ENCODE measurements at places on chromosomes 5 and 9.
A peak's percentile ranks its signal among the peaks of the same experiment; 100 is the strongest.

GRCh38 chr5:623531-623930 lies 11.4 kb downstream of the CEP72 start:
- no peak for DNase-seq

DNA sequence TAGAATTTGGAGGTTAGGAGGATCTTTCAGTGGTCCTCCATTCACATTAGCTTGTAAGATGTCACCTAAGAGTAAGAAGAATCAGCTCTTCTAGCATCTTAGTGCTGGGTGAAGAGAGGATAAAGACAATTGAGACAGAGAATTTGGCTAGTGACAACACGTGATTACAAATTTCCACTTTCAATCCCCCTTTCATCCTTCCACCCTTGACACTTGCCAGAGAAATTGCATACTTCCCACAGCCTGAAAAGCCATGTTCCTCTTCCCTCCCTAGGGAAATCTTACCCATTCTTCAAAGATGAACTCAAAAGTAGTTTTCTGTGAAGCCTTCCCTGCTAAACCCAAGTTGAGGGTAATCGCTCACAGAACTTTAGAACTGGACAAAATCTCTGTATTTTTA lies 282.6 kb upstream of the PTGER4 start:
- DNase-seq = no peak

GRCh38 chr5:97100476-97100875 lies 41.9 kb downstream of the LIX1 start:
- peak; percentile 16 for DNase-seq

DNA sequence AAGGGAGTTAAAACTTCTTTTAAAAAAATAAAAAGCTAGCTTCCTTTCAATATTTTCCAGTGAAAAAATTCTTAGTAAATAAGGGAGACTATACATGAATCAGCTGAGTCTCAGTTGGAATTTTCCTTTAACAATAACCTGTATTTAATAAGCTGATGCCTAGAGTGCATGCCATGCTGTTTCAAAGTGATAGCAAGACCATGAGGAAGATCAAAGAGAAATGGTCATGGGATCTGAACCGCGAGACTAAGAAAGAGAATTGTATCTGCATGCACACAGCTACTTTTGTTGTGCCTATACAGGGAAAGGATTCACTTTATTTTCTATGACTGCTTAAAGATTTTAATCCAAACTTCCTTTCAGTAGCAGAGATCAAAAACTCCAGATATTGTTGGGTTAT lies 2217.0 kb downstream of the MAT2B start:
- DNase-seq = no peak

- DNase-seq = peak; percentile 72
Measured at GRCh38 chr5:82855893-82856550, 221.2 kb downstream of the TMEM167A start.

- DNase-seq = peak; percentile 56
Measured at GRCh38 chr9:128276574-128277270, 646 bp downstream of the SWI5 start.

- no peak for DNase-seq
Measured at GRCh38 chr9:16318516-16319060, 551.9 kb downstream of the BNC2 start.

GRCh38 chr9:125189361-125190289 lies at the start of gene PPP6C:
PPP6C (minus strand) TSS chr9:125189803; CDS start chr9:125189718, 85 bp downstream.
- peak; percentile 96 for DNase-seq

DNA sequence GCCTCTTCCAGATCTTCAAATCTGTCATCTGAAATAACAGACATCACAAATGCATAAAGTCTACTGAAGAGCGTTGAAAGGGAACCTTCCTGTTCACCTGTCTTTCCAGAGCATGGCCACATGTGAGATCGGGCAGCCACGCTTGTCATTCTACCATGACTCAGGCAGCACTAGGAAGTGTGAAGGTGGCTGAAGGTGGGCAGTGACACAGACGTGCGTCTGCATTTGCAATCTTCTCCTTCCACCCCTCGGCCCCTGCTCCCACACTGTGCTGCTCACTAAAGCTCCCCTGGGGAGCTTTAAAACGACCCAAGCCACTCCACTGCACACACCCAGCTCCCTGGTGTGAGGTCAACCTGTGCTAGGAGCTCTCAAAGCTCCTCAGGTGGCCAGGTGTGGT lies 2.5 kb downstream of the ENTR1 start:
- DNase-seq = no peak

GRCh38 chr9:35748242-35748857 lies 678 bp downstream of the GBA2 start:
- DNase-seq = no peak

GRCh38 chr9:3413984-3414383 lies 111.8 kb downstream of the RFX3 start:
- no peak for DNase-seq

GRCh38 chr9:131046093-131046380 lies 37.1 kb downstream of the LAMC3 start:
- no peak for DNase-seq

GRCh38 chr9:4243113-4243512 lies 56.8 kb downstream of the GLIS3 start:
- no peak for DNase-seq

- DNase-seq = no peak
Measured at GRCh38 chr9:18233776-18234445, 240.0 kb upstream of the ADAMTSL1 start.

- DNase-seq = no peak
Measured at GRCh38 chr5:42026446-42026845, 101.4 kb downstream of the FBXO4 start.

DNA sequence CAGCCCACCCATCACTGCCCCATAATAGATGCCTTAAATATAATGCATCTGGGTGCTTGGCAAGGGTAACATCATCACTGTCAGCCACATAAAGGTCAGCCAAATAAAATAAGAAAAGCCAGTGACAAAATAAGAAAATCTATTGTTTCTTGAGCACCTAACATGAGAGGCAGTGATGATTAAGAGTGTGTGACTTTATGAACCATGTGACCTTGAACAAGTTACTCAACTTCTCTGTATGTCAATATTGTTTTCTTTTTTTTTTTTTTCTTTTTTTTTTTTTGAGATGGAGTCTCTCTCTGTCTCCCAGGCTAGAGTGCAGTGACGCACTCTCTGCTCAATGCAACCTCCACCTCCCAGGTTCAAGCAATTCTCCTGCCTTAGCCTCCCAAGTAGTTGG lies 98.7 kb downstream of the CDK5RAP2 start:
- peak; percentile 73 for DNase-seq

GRCh38 chr5:175894793-175895192 lies 23.4 kb downstream of the CPLX2 start:
- DNase-seq = no peak

GRCh38 chr5:150135557-150136304 lies 19.9 kb downstream of the PDGFRB start:
- no peak for DNase-seq

GRCh38 chr5:17394086-17394485 lies 103.9 kb upstream of the TAF11L2 start:
- no peak for DNase-seq

GRCh38 chr5:148466236-148466580 lies 82.5 kb downstream of the FBXO38 start:
- DNase-seq = no peak

- DNase-seq = peak; percentile 84
Measured at GRCh38 chr5:9361835-9362234, 184.0 kb downstream of the SEMA5A start.

DNA sequence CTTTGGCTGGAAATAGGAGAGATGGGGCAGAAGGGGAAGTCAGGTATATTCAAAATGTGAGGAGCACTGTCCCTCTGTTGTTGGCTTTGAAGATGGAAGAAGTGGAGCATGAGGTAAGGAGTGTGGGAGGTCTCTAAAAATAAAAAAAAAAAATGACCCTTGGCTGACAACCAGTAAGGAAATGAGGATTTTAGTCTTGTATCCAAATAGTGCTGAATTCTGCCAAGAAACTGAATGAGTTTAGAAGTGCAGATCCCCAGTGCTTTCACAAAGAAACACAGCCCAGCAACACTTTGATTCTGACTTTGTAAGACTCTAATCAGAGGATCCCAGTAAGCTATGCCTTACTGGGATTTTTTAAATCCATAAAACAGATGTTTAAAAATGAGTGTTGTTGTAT lies 367.9 kb downstream of the CYLC2 start:
- no peak for DNase-seq

GRCh38 chr5:96079075-96079474 lies 117.4 kb upstream of the ELL2 start:
- peak; percentile 80 for DNase-seq

GRCh38 chr9:137189297-137190295 lies 1.1 kb downstream of the SSNA1 start:
- no peak for DNase-seq

GRCh38 chr5:35354751-35355150 lies 124.5 kb upstream of the PRLR start:
- peak; percentile 1 for DNase-seq

DNA sequence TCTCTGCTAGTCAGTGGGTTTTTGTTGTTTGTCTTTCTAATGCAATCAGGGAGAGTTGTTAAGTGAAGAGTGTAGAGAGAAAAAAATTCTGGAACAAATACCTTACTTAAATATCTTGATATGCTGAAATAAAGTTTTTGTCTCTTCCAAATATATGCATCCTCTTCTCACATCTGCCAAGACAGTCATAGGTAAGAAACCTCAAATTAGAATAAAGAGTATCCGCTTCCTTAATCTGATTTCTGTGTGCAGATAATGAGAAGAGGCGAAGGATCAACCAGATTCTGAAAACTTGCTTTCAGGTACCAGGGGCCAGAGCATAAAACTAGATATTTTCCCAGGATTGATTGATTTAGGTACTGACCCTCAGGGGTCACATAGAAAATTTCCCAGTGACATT lies 11.3 kb upstream of the IL6ST start:
- DNase-seq = no peak

- DNase-seq = no peak
Measured at GRCh38 chr9:133673258-133673655, 37.1 kb downstream of the DBH start.

GRCh38 chr5:143657647-143658285 lies 154.2 kb upstream of the HMHB1 start:
- peak; percentile 49 for DNase-seq

DNA sequence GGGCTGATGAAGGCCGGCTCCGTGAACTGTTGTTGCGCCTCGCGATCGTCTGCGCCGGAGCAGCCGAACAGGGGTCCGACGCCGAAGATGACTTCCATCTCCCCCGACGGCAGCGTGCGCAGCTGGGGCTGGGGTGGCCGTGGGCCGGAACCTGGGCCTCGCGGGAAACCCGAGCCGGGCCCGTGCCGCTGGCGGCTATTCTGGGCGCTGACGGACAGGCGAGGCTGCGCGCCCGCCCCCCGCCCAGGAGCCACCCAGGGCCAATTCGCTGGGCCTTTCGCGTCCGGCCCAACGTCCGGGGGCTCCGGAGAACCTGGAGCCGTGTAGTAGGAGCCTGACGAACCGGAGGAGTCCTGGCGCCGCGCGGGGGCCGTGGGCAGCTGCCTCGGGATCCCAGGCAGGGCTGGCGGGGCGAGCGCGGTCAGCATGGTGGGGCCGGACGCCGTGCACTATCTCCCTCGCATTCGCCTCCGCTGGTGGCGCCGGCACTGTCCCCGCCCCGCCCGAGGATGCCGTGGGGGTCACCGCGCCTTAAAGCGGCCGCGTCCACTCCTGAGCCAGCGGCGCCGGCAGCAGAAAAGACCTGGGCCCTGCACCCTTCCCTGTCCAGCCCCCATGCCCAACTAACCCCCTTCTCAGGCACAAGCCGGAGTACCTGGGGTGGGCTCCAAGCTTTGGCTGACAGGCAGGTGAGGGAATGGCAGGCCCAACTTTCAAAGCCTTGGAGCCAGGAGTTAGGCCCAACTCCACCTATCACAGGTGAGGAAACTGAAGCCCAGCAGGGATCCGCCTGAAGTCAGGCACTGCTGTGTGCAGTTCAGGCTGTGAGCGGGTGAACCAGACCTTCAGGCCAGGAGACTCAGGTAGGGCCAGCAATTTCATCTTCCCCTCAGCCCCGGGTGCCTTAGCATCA lies at the start of gene PROB1:
PROB1 (minus strand) TSS at position 451 of the 913 bp plus-strand sequence; CDS start at position 428, 23 bp downstream.
- no peak for DNase-seq

DNA sequence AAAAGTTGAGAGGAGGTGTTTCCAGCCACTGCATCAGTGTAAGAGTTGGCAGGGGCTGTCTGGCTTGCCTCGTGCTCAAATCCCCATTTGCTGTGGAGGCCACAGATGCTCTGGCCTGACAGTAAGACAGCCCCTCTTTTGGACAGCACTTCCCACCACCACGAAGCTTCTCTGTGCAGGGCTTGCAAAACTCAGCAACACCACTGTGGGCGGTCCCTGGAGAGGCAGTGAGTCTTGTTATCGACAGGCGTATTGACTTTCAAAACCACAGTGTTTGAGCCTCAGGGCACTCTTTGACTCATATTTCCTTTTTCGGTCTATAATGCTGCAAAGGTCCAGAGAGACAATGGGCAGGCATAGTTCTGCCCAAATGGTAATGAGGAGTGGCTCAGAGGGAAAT lies 539.5 kb downstream of the EBF1 start:
- DNase-seq = peak; percentile 5

DNA sequence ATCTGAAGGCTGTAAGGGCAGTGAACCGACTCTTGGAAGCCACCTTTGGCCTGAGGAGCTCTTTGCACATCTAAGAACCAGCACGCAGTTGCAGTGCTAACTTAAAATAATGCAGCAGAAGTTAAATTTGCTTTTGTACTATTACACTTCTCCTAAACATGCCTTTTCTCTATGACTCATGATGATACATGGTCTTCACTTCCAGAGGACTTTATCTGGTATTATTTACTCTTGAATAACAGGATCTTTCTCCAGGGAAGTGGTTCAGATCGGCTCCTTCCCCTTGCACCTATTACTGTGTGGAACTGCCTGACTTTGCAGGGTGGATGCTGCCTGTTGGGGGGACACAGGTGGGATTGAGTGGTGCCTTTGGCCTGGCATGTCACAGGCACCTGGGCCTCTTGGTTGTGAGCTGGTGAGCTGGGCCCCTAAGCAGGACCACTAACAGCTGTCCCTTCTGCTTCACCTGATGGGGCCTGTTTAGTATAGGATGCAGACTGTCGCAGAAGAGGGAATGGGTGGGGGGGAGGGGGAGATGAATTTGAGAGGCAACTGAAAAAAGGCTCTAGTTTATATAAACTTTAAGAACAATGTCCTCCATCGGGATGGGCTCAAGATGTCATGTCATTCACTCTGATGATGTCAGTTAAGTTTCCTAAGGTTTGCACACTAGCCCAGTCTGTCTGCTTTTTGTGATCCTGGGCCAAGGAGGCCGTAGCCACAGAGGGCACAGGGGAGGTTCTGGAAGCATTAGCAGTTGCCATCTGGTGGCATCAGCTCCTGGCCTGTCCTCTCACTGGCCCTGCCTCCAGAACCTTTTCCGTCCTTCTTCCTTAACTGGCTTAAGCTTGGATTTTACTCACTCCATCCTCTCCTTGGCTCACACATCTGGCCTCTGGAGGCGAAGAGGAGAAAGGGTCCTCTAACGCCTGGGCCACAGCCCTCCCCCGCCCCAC lies 33.9 kb upstream of the GABBR2 start:
- peak; percentile 4 for DNase-seq

DNA sequence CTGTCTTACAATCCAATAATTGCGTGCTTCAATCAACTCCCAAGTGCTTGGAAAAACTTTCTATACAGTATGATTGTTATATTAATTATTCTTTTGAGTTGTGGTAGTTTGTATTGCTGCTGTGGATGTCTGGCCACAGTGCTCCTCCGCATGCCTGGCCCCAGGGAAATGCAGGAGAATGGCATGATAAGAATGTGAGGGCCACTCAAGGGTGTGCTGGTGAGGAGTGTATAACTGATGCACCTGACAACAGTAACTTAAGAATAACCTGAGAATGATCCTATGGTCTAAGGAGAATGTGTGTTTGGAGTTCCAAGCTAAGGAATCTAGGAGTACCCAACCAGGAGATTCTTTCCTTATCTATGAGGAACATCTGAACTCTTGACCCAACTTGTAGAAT lies 152.9 kb upstream of the APC start:
- no peak for DNase-seq

GRCh38 chr9:38421498-38422211 lies 2.6 kb downstream of the IGFBPL1 start:
- DNase-seq = peak; percentile 42

Data from cardiac fibroblast (primary cell).